Hindlimb muscle (tissue), 1 donor: ENCODE measurements at places on chromosomes 3 and 15.

GRCh38 chr3:55584716-55585368 lies 97.7 kb upstream of the WNT5A start:
- no peak for DNase-seq

DNA sequence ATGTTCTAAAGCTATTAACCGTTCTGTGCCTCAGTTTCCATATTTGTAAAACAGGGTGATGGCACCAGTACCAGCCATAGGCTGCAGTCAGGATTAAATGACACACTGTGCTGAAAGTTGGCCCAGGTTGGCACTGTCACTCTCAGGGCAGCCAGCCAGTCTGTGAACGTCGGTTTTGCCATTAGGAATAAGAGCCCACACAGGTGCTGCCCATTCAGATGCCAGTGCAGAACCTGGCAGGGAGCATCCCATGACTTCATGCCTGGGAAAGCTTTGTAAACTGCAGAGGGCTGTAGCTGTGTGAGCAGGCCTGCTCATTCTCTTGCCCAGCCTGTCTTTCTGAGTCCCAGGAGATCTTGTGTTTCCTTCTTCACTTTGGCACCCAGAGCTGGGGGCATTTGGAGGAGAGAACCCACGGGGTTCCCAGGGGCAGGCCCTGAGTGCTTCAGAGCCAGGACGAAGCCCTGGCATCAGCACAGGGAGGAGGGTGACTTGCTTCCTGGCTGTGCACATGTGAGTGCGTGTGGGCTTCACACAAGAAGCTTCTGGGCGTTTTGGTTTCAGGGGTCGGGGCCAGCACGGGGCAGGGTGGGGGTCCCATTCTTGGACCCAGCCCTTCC lies 46.9 kb downstream of the ZNF710 start:
- DNase-seq = no peak

GRCh38 chr3:31568649-31569048 lies 35.9 kb downstream of the STT3B start:
- no peak for DNase-seq

GRCh38 chr3:182794455-182795388 lies 1.4 kb downstream of the ATP11B start:
- no peak for DNase-seq

DNA sequence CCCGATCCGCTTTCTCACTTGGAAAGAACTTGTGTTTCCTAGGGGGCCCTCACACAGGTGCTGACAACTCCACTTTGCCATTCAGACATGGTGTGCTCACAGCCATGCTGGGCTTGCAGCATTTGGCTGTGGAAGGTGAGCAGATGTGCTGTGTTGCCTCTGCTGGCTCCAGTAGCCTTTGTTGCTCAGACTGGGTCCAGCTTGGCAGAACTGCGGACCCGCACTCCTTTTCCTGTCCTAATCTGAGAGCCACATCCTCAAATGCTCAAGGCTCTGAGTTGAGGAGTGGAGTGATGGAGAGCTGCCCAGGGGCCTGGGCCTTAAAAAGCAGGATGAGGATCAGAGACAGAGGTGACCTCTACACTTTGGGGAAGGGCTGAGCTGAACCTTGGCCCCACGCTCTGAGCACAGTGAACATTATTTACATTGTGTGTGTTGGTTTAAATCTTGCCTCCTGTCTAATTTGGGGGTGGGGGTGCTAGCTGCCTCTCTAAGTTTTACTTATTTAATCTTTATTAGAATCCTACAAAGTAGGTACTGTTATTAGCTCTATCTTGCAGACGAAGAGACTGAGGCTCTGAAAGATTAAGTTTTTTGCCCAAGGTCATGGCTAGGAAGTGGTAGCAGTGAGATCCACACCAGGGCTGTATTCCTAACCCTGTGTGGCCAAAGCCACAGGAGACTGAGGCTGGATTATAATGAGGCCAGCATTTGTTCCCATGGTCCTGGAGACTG lies 17.2 kb downstream of the ACOX2 start:
- DNase-seq = no peak

DNA sequence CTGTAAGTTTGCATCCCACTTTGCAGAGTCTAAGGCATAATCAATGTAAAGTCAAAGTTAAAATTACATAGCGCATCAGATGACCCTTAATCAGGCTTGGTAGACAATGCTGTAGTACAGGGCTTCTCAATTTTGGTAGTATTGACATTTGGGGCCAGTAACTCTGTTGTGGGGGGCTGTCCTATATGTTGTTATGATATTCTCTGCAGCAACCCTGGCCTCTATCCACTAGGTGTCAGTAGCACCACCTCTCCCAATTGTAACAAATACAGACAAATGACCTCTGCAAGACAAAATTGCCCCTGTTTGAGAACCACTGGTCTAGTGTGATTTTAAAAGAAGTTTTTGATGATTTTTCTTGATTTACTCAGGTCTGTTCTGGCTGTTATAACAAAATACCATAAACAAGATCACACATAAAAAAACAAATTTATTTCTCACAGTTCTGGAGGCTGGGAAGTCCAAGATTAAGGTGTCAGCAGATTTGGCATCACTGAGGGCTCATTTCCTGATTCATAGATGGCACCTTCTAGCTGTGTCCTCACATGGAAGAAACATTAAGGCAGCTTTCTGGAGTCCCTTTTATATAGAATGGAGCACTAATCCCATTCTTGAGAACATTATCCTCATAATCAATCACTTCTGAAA lies 37.6 kb upstream of the SLC9A9 start:
- DNase-seq = no peak

- DNase-seq = no peak
These were observed 29.0 kb downstream of the SKIL start for GRCh38 chr3:170386468-170386867.
